ENCODE measurements at places on chromosomes 6 and 20.

- no peak for DNase-seq
Observed at GRCh38 chr6:18586133-18586532, 199.0 kb downstream of the RNF144B start.

DNA sequence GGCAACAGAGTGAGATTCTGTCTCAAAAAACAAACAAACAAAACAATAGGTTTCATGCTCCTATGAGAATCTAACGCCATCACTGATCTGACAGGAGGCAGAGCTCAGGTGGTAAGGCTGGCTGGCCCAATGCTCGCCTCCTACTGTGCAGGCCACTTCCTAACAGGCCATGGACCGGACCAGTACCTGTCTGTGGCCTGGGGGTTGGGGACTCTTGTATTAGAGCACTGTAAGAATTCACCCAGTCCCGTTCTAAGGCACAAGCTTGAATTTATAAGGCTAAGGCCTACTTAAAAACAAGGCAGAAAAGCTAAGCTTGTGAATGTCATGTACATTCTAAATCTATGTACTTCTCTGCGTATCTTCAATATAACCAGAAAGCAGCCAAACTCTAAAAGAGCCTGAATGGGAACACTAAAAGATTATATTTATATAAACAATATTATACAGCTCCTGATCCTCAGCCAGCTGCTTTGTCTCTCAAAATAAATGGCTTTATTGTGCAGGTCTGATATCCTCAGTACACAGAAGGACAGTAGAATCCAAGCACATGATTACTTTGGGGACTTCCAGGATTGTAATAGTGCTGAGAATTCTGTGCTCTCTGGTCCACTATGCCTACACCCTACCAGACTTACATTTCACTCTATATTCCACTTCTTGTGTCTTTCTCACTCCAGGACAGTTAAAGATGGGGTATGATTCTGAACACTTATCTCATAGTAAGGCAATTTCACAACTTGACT lies 64.5 kb upstream of the DST start:
- DNase-seq, result no peak

DNA sequence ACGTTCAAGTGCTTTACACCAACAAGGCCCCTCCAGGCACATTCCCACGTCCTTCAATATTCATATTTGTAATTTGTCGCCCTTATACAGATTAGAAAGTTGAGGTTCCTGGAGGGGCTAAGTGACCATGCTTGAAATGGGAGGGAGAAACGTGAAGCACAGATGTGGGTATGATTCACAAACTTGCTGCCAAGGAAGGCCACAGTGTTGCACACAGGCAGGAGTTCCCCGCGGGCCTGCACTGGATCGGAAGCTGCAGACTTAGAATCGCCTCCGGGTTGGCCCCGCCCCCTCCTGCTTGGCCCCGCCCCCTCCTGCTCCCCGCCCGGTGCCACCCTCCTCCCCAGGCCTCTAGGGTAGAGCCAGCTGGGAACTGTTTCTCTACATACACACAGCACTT lies 58.2 kb upstream of the QKI start:
- DNase-seq, result peak; percentile 5

- no peak for DNase-seq
Observed at GRCh38 chr6:73476723-73477122, 15.2 kb downstream of the MTO1 start.

DNA sequence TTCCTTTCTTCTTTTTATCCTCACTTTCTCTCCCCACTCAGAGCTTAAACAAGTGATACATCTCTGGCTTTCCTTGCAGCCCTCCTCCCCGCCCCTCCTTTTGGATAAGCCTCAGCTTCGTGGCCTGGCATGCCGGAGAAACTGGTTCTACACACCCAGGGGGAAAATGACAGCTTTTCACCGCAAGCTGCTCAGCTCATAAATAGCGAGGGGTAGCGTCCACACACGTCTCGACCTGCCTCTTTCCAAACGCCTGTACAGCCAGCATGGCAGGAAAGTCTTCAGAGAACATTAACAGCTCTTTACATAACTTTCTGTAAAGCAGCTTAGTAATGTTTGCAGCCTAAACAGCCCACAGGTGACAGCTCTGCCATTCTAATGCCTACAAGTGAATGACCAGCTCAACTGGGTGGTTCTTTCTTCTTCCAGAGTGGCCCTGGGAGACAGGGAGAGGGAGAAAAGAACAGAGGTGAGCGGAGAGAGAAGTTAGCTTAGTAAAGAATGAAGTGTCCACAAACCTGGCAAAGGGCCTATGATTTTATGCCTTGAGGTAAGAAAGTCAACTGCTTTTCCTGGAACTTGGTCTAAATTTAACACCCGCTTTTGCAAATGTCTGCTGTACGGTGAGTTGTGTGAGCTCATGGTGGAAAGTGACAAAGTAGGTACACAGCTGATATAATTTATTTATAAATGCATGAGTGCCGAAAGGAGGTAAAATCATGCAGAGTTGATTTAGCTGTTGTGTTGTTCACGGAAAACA lies 251.5 kb downstream of the TFAP2A start:
- no peak for DNase-seq

DNA sequence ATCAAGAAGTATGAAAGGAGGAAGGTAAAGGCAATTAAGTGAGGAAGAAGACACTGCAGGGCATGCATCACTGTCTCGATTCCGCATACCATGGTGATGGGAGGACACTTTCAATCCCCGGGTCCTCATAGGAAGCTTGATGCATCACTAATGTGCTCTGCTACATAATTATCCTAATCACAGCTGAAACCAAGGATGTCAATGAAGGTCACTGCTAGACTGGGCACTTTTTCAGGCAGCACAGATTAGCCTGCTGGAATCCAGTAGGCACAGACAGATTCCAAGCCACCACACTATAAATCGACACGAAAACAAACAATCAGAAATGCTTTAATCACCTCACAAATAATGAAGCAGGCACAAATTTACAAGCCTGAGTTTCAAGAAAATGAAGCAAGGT lies 206.7 kb downstream of the KIF16B start:
- no peak for DNase-seq

GRCh38 chr6:74577619-74578018 lies 628.2 kb downstream of the COL12A1 start:
- no peak for DNase-seq

DNA sequence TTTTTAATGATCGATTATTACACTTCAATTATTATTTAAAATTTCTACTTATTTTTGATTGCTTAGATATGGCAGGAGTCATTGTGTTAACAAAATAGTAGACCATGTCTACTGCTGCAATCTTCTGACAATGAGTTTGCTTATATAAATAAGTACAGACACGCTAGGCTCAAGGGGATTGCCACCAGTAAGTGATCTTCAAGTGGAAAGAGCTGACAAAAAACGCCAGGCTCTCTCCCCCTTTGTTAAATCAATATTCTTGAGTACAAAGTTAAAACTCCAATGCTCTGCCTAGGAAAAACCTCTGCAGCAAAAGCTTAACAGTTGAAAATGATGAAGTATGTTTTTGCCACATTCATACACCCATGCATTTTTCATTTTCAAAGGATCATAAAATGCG lies 738.1 kb downstream of the HDGFL1 start:
- DNase-seq, result no peak

- DNase-seq, result no peak
Observed at GRCh38 chr20:62815066-62815991, 1.5 kb upstream of the COL9A3 start.

DNA sequence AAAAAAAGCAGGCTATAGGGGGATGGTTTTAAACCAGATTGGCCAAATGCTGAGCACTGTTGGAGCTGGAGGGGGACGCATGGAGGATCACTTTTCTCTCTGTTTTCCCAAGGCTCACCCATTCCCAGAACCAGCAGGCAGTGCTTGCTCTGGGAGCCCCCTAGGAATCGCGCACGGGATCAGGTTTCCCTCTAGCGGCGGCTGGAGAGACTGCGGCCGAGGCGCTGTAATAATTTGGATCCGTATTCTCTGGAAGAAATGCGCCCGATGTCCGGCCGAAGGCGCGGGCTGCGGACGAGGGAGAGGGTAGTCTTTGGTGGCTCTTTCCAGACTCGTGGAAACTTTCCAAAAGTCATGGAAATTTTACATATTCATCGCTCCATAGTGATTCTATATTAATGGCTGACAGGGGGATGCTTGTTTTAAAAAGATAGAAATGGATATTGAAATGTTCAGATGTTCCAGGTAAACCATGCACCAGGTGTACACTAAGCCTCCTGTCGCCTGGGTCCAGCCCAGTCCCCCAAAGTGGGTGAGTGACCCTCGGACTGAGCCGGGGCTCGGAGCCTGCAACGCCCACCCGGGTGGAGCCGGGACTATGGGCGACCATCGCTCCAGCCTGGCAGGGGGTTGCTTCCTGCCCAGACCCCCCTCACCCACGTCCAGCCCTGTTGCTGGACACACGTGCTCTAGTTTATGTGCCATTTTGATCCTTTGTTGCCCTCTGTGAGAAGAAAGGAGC lies 78.7 kb upstream of the PHACTR3 start:
- no peak for DNase-seq

DNA sequence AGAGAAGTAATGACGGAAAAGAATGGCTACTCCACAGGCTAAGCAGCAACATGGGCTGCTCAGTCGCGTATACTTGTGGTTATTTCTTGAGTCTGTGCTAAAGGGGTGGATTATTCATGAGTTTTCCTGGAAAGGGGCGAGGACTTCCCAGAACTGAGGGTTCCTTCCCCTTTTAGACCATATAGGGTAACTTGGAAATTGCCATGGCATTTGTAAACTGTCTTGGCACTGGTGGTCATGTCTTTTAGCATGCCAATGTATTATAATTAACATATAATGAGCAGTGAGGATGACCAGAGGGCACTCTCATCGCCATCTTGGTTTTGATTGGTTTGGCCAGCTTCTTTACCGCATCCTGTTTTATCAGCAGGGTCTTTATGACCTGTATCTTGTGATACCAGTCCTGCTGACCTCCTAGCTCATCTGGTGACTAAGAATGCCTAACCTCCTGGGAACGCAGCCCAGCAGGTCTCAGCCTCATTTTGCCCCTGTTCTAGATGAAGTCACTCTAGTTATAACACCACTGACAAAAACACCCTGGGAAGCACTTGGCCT lies 11.4 kb downstream of the LBP start:
- no peak for DNase-seq

- peak; percentile 74 for DNase-seq
Observed at GRCh38 chr6:14876778-14877613, 368.9 kb upstream of the JARID2 start.

GRCh38 chr20:16535277-16535676 lies 38.0 kb downstream of the KIF16B start:
- DNase-seq, result no peak

DNA sequence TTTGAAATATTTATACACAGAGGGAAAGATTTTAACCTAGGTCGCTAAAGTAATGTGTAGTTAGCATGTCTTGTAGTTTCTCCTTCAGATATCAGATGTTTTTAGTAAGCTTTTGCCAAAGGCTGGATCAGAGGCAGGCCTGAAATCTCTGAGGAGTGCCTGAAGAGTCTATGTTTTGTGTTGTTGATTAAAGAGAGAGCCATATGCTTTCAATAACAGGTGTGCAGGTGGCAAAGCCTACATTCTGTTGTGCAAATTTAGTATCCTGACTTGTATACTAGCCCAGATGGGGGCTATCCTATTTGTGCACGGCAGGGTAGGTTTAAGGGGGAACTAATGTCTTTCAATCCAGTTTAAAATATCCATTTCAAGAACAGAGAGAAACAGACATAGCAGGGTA lies 167.1 kb upstream of the ATXN1 start:
- no peak for DNase-seq

DNA sequence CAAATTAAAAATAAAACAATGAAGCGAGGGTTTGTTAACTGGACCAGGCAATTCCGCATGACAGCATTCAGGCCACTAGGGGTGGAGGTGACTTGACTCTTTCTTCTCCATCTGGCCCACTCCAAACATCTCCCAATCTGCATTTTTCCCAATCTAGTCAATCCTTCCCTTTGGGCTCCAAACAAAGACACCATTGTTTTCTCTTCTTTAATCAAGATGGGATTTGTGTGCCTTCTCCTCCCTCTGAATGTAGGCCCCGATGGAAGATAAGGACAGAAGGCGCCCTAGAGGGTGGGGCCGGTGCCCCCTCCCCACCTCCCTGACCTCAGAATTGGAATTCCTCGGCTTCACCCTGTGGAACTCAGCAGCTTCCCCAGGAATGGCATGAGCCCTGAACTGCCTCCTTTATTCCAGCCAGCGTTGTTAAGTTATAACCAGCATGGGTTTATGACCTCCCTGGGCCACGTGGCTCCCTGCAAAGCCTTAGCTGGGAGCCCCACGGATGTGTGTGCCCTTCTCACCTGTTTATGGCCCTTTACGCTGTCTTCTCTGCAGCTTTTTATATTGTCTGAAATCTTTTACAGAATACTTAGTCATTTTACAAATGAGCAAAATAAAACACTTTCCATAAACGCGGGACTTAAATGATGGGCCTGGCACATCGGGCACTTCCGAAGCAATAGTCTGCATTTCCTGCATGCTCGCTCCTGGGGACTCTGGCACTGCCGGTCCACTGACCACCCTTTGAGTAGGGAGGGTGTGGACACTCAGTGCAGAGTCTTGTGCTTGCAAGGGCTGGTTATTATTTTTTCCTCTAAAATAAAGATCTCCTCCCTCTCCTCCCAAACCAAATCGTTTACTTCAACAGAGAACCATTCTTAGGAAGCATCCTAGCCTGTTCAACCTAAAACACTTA lies 24.5 kb downstream of the OVOL2 start:
- DNase-seq, result no peak

DNA sequence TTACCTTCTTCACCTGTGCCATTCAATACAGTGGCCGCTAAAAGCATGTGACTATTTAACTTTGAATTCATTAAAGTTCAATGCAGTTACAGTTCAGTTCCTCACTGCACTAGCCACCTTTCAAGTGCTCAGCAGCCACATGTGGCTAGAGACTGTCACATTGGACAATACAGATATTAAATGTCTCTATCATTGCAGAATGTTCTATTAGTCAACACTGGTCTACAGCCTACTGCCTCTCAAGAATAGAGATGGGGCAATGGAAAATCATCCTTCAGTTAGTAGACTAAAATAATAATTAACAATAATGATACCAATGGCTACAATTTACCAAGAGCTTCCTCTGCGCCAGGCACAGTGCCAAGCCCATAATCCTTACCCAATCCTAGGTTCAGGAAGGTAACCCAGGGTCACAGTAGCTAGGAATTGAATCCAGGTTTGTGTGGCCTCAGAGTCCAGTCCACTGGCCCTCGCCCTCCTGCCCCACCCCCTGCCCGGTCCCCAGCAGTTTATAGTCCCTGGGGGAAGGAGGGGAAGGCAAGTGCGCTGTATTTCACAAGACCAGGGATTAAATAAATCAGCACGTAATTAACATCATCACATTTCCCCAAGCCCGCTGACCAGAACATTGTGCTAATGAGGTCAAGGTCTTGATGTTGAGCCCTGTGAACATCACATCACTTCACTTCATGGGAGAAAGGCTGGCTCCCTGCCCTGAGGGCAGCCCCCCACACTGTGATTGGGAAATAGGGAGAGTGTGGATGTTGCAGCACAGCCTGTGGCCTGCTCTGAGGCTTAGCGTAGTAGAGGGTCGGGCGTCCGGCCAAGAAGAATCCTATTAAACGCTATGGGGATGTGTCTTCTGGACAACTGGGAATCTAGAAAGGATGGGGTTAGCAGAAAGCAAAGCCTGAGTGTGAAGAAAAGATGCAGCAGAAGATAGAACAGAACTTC lies 147.2 kb downstream of the VEGFA start:
- DNase-seq, result no peak

All from CD4-positive, alpha-beta T cell treated with Interleukin-4 for 1 hour (primary cell).